A549 (cell line): ENCODE measurements at places on chromosomes 1 and 21.
A peak's percentile ranks its signal among the peaks of the same experiment; 100 is the strongest.

DNA sequence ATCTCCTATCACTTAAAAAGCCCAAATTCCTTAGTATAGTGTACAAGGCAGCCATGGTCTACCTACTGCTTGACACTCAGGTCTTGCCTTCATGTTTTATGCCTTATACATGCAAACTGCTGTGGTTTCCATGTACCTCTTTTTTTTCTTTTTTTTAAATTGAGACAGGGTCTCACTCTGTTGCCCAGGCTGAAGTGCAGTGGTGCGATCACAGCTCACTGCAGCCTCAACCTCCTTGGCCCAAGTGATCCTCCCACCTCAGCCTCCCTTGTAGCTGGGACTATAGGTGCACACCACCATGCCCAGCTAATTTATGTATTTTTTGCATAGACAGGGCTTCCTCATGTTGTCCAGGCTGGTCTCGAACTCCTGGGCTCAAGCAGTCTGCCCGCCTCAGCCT, 8.0 kb downstream of the CD55 start:
- no peak for DNase-seq

- DNase-seq: peak; percentile 21
Measured at GRCh38 chr1:43776043-43776761, 68.9 kb downstream of the ST3GAL3 start.

- DNase-seq: no peak
Measured at GRCh38 chr1:54808443-54809207, 7.5 kb upstream of the TTC22 start.

- no peak for DNase-seq
Measured at GRCh38 chr1:159938905-159939677, 6.3 kb downstream of the IGSF9 start.

GRCh38 chr1:153447498-153448170, 12.8 kb downstream of the S100A7 start:
- no peak for DNase-seq

- no peak for DNase-seq
Measured at GRCh38 chr1:60229821-60230220, 156.3 kb upstream of the C1orf87 start.

GRCh38 chr1:154821083-154821482, 49.0 kb downstream of the KCNN3 start:
- no peak for DNase-seq

- no peak for DNase-seq
Measured at GRCh38 chr1:41471658-41472057, 12.8 kb downstream of the EDN2 start.

GRCh38 chr1:206498685-206499084, 8.6 kb upstream of the RASSF5 start:
- no peak for DNase-seq

- DNase-seq: no peak
Measured at GRCh38 chr1:94866164-94866807, 46.1 kb downstream of the SLC44A3 start.

- no peak for DNase-seq
Measured at GRCh38 chr21:24372506-24372905, 1234.8 kb downstream of the MRPL39 start.

DNA sequence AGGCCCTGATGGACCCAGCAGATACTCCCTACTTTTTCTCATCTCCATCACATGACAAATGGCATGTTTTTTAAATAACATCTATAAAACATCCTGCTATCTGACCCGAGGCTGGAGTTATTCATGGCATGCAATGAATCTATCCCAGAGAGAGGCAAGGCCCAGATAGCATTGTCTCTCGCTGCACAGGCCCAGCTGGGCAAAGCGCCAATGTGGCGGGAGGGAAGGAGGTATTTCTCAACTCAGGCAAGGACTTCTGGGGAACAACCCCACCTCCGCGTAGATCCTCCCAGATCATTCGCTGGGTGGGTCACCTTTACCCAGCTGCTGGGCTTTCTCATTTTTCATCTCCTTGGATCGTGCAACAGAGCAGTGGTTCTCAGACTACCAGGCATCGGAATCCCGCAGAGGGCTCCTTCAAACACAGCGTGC, 59.8 kb downstream of the ERG start:
- DNase-seq: peak; percentile 19

GRCh38 chr1:14630986-14631385, 32.5 kb downstream of the KAZN start:
- no peak for DNase-seq

GRCh38 chr1:77876884-77877283, 11.5 kb upstream of the NEXN start:
- no peak for DNase-seq
